ENCODE measurements at places on chromosomes 4 and X.

DNA sequence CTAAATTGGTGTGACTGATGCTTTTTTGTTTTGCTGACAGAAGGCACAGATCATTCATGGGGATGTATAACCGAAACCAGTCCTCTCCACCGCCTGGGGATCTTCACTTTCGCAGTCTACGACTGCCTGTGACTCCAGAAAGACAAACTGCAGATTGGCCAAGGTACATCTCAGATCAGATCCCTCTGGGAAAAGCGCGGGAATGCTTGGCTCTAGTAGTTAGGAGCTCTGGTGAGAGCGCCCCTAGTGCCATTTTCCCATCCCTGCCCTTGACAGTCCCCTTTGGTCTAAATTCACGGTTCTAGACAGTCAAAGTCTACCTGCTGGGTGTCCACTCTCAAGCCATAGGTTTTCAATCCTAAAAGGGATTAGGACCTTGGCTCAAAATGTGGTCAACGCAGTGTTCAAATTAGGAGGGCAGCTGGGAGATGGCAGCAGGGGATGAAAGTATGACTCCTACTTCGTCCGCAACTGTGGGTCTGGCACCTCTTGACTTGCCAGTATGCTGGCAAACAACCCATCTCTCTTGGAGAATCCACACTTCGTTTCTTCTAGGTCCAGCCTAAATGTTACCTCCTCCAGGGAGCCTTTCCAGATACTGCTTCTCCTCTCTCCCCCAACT lies 6.9 kb upstream of the HAND2 start:
- no peak for DNase-seq

DNA sequence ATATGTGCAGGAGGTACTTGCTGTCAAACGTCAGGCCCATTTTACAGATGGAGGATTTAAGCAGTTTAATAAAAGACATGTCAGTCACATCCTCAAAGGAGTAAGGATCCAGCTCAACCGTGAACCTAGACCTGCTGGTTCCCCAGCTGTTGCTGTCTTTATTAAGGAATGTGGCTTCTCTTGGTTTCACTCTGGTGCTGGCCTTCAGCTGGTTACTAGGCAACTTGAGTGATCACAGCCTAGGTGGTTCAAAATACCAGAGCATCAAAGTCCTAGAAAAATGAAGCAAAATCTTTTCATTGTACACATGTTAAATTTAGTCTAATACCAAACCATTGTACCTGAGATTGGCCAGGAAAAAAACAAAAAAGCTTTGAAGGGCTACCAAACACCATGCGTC lies 32.7 kb upstream of the GLRA2 start:
- no peak for DNase-seq

- no peak for DNase-seq
Measured at GRCh38 chrX:19842542-19842941, 44.9 kb downstream of the SH3KBP1 start.

- DNase-seq = no peak
Measured at GRCh38 chrX:10922159-10922558, 189.0 kb upstream of the HCCS start.

DNA sequence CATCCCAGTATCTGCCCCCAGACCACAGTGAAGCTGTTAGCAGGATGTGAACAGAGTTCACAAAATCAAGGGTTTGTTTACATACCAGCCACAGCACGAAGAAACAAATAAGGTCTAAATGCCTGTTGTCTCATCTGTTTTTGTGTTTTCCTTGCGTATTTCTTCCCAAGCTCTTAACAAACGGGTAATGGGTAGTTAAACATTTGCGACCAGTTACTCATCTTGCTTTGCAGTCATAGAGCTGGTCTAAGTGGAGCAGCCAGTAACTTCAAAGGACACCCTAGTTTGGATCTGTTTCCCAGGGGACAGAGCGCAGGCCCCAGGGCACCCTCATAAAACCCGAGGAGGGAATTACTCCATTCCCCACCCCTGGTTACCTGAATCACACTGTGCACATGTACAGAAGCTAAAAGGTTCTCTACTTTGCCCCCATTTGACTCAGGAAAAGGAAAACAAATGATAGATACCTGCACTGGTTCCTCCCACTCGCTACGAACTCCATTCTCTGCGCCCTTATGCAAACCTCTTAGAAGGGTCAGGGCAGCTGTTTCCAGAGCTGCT lies 68.8 kb downstream of the MAML3 start:
- no peak for DNase-seq

- DNase-seq = no peak
Measured at GRCh38 chrX:28351801-28352200, 235.4 kb upstream of the IL1RAPL1 start.

DNA sequence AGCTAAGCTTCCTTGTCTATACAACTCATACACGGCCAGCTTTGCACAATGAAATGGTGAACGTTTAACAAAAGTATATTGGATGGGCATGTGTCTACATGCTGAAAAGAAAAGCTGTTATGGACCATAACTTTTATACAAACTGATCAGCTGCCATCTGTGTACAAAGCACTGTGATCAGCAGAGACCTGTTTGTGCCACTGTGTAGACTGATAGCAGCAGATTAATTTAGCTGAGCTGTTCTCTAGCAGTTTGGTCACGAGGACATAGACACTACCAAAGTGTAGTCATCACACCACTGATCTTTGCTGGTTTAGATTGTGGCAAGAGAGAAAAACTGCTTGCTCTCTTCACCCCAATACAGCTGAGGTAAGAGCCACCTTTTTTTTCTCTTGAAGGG lies 124.5 kb downstream of the RAPGEF2 start:
- no peak for DNase-seq

All from NCI-H2029 treated with DMSO at 0.1 percent for 48 hours (cell line).